ENCODE measurements at places on chromosomes 2 and 18. TPM values are rescaled to one million over a fixed set of nuclear protein-coding genes. Genes with fewer than 3 reads are reported as not detected.

DNA sequence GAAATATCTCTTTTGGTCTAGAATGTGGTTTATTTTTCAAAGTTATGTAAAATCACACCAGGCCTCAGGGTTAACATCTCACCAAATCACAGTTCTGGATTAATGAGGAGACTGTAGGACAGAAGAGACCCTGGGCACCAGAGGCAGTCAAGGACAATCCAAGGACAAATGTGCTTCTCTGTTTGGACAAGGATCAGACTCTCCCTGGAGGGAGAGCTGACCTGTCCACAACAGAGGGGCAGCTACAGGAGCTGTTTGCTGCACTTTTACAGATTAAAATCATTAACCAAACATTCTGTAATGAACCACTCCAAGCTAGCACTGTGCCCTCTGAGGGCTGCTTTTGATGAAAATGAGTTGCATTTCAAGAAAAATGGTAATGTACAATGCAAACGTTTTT, 690.6 kb upstream of the SLC8A1 start:
- no peak for DNase-seq

DNA sequence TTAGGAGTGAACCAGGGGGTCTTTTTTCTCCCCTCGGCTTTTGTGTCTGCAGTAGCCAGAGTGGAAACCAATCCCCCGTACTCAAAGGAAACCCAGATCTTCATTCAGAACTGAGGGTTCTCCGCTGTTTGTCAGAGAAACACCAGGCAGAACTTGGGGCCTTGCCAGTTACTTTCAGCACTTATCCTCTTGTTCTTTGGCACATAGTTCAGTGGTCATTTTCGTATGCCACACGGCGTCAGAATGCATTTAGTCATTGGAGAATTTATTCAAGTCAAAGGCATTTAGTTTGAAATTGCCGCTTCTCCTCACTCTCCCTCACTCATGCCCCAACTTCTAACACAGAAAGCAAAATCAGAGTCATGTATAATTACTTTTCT, 102.9 kb downstream of the CABLES1 start:
- DNase-seq: no peak

DNA sequence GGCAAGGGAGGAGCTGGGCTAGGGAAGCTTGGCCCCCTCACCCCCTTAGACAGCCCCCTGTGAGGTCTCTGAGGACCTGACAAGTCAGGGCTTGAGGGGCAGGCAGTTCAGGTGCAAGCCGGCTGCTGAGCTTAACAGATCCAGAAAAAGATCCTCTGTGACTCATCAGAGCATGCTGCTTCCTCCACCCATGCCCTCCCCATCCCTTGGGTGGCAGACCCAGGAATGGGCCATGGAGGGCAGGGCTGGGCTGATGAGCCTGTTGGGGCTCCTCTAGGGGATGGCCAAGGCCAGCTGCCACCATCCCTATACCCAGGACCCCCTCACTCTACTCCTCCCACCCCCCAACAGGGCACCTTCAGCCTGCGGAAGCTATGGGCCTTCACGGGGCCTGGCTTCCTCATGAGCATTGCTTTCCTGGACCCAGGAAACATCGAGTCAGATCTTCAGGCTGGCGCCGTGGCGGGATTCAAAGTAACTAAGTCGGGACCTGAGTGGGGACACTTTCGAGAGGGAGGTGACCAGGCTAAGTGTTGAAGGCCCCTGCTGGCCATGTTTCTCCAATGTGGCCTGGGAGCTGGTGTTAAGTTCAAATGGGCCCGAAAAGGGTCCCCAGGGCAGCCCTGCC, 1.9 kb downstream of the SLC11A1 start:
- DNase-seq: no peak

GRCh38 chr2:34912084-34912483, 1313.0 kb upstream of the FAM98A start:
- DNase-seq: no peak

DNA sequence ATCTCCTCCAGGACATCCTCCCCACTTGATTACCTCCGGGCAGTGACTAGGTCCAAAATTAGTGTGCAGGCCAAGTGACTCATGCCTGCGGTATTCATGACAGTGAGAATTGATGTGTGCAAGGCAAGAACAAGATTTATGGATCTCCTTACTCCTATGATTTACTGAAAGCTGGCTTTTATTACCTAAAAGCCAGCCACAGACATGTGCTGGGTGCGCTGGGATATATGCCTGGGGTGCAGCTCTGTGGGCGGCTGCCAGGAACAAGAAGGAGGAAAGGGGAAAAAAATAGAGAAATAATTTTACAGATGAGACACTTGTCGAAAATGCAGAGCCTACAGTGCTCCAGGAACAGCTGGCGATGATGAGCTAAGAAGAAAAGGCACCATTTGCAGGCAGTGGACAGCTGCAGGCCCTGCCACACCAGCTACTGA, 359.3 kb downstream of the CMPK2 start:
- DNase-seq: no peak

Gene CELF4
- total RNA-seq: not detected

Gene ACMSD
- total RNA-seq: not detected

DNA sequence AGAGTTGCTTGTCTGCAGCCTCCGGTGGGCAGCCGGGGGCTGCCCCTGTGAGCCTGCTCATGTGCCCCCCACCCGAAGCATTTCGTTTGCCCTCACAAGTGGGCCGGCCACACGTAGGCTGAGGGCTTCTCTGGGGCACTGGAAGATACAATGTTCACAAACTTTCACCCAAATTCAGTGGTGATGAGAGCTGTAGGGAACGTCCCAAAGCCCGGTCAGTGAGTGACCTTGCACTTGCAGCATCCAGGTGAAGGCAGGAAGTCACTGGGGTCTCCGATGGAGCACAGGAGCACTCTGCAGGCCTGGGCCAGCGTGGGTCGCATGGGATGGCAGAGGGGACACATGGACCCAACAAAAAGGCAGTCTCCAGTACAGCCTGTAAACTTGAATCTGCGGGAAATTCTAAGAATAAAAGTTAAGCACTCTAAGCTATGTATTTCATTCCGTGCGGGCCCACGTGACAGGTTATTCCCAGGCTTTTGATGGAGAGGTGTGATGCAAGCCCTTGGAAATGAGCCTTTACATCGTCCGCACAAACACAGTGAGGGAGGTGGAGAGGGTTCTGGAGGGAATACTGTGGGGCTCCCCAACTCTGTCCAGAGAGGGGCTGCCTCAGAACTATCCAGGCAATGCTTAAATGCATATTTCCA, 42.5 kb downstream of the CNGA3 start:
- DNase-seq: no peak

- DNase-seq: no peak
These were observed 25.6 kb upstream of the CYRIA start for GRCh38 chr2:16691261-16691660.

Gene DNAH7
- not detected for total RNA-seq

DNA sequence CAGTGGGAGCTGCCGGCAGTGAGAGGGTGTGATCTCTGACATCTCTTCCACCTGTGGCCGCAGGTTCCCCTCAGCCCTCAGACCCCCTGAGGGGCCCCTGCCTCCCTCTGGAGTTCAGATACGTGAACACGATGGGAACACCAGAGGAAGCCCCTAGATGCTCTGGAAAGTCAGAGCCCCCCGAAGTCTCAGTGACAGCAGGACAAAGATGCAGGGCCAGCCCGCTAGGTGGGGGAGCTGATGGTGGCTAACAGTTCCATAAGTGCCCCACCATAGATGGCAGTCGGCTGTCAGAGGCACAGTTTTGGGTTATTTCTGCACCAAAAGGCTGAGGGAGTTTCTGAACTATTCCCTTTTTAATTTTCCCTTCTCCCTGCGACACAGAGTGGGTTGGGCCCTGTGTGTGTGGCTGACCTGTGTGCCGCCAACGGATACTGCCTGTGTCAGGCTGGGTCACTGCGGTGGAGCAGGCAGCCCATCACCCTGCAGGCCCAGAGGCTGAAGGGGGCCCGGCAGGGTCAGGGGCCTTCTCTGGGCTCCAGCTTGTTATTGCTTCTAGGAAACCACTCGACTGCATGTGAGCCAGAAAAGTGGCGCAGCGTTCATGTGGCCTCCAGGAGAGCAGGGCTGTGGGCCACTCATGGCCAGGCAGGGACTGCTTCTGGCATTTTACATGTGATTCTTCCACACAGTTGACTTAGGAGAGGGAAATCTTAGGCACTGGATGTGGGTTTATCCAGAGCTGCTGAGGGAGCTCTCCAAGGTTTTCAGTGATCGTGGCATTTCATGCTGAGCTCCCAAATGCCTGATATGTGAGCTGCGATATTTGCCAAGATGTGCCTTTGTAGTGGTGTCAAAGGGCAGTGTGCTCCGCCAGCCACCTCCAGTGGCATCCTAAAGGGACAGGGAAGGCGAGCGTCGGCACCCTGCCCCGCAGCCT, 225.1 kb downstream of the SH3RF3 start:
- DNase-seq: no peak

DNA sequence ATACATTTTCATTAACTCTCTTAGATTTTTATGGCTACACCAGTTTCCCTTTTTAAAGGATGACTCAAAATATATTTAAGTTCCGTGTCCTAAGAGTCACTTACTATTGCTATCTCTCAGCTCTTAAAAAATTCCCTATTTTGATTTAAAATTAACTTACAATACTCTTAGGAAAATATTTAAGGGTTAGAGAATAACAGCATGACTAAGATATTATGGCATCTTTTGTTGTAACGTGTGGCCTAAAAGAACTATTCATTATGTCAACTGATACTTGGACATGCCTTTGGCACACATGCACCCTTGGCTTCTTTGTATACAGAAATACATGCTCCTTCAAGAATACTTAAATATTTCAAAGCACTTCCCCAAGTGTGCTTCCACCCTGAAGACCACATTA, 42.3 kb downstream of the SCN3A start:
- no peak for DNase-seq

- DNase-seq: no peak
These were observed 824.2 kb downstream of the PLCL1 start for GRCh38 chr2:198628596-198628995.

Gene CHPF
- total RNA-seq: 13.2 TPM

DNA sequence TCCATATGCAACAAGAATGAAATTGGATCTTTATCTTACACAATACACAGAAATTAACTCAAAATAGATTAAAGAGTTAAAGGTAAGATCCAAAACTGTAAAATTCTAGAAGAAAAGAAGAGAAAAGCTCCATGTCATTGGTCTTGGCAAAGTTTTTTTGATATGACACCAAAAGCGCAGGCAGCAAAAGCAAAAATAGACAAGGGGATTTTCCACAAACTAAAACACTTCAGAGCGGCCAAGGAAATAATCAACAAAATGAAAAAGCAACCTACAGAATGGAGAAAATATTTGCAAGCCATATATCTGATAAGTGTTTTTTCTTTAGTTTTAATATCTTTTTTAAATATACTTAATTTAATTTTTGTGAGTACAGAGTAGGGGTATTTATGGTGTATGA, 112.8 kb upstream of the CAB39 start:
- no peak for DNase-seq

GRCh38 chr2:74317701-74318100, 25.5 kb downstream of the SLC4A5 start:
- no peak for DNase-seq

DNA sequence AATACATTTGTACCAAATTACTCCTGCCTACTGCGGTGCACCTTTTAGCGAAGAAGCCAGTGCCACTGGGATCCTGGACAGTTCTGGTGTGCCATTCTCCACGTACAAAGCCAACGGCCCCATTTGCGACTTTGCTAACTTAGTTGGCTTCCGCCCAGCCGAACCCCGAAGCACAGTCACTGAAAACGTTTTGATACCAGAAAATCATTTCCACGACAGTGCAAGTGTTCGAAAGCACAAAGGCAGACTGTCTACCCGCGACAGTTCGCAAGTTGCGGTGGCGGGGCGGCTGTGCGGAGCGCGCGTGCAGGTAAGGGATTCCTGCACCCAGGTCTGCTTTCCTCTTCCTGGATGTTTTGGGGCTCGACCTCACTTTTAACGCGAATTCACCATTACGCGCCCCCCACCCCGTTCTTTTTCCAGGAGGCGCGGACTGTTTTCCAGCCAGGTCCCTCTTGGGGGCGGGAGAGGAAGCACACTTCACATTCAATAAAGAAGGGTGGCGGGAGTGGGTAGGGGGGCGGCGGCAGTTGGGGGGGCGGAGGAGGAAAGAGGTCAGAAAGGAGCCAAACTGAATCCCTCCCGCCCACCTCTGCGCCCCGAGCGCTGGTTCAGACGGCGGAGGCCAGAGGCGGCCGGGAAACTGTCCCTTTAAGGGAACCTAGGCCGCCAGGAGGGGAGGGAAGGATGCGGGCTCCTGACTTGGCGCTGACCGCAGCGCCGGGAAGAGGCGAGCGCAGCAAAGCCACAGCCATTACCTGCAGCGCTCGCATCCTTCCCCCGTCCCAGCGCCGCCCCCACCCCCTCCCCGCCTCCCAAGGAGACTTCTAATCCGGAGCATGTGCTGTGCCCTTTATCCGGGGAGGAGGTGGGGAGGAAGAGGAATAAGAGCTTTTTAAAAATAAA, 107.4 kb upstream of the KCTD1 start:
- DNase-seq: no peak

Gene POMC
- total RNA-seq: 2.4 TPM

DNA sequence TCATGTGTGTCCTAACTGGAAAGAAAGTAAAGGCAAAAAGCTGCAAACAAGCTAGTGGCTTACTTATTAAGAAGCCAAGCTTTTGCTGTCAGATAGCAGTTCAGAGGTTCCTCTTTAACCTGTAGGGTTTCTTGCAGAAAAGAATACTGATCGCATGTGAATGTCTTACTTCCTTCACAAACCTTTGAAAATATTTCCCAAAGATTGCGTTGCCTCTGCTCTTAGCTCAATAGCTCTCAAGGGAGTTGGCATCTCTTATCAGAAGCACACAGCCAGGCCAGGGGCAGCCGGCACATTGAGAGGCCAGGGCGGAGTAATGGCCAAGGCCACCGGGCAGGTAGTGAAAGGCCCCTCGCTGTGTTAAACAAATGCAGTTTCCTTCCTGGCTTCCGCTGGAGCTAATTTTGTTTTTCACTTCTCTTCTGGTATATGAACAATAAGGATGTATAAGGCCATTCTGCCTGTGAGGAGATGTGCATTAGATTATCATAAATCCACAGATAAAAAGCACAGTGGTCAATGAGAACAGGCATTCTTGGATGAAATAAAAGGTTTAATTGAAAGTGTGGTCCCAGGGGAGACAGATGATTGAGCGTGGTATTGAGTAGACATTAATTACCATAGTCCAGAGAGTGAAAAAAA, 542.4 kb upstream of the NRP2 start:
- no peak for DNase-seq

DNA sequence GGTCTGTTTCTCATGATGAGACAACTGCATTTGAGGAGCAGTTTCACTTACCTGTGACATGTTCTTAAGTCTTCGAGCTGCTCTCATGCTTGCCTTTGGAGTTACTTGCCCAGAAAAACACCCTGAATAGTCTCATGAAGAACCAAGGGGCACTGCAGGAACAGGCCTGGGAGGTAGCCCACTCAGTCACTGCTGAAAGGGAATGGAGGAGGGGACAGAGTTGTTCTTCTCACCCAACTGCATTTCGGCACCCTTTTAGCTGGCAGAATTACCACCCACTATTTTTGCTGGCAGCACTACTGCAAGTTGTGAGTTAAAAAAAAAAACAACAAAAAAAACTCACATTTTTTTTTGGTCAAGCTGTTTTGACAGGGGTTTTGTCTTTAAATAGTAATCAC, 181.9 kb downstream of the PTPRM start:
- DNase-seq: no peak

Gene EPAS1
- 6.5 TPM for total RNA-seq

Gene PRKCE
- total RNA-seq: 13.8 TPM

Gene ALK
- total RNA-seq: not detected

All from activated naive CD4-positive, alpha-beta T cell treated with anti-CD3 and anti-CD28 coated beads, Interleukin-2, amount 50 U/mL, for 72 hours (primary cell).